Activated CD4-positive, CD25-positive, alpha-beta regulatory T cell treated with anti-CD3 and anti-CD28 coated beads, Interleukin-2, amount 50 U/mL, for 16 hours (primary cell): ENCODE measurements at places on chromosomes 12 and 14.

DNA sequence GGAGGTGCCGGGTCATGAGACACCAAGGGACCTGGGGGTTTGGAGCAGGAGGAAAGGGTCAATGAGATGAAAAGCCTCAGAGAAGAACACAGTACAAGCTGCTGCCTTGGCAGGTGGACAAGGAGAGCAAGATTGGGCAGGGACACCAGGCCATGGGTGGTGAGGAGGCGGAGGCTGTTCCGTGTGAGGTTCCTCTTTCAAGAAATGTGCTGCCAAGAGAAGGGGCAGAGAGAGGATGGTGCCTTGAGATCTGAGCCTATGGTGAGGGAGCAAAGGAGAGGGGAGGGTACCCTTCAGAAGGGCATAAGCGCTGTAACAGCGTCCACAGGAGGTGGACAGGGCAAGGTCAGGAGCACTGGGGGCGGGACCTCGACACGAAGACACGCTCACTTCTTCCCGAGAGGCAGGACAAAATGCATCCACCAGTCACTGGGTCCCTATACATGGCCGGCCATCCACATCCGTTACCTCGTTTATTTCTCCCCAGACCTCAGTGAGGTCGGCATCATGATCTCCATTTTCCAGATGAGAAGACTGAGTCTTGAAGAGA lies 100.2 kb downstream of the B4GALNT3 start:
- no peak for DNase-seq

DNA sequence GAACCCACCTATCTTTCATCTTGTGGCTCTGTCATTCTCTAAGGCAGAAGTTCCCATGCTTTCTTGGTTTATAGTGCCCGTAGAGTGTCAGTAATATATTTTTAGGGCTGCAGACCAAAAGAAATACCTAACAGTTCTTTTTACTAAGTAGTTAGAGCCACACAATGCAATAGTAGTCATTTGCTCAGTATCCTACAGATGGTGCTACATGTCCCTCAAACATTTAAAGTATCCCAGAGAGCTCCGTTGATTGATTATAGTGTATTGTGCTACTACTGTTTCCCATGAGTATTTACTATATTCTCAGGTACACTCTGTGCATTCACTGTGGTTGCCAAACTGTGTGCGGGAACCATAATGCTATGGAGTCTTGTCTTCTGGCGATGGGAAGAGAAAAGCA lies 4.7 kb upstream of the PLBD1 start:
- DNase-seq: no peak

DNA sequence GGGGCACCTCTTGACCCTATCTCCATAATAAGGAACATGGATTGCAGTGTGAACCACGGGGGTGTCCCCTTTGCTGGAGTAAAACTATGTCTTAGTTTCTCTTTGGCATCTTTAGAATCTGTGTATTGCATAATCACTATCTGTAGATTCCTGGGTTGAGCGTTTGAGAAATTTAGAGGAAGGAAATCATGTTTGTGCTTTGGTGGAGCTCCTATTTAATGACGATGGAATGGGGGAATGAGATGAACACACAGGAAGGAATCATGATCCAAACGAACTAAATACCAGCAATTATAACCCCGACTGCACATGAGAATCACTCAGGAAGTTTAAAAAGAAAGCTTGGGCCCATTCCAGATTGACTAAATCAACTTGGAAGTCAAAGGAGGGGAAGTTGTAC lies 1.3 kb upstream of the MYG1 start:
- DNase-seq: no peak

- no peak for DNase-seq
These were observed 97.8 kb upstream of the FERMT2 start for GRCh38 chr14:53048631-53049030.

DNA sequence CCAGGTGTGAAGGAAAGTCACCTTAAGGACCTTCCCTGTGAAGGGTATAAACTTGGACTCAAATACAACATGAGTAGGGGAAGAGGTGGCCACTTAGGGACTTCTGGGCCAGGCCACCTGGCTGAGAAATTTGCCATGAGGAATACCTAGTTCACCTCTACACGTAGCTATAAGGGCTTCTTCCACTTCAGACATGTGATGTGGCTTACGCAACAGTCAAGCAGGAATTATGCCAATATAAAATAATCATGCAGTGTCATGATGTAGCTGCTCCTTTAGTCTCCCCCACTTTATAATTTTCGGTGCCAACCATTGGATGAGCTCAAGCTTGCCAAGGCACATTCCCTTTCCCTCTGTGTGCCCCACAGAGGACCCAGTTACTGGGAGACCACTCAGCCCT lies 166.6 kb upstream of the BCL2L14 start:
- DNase-seq: no peak

DNA sequence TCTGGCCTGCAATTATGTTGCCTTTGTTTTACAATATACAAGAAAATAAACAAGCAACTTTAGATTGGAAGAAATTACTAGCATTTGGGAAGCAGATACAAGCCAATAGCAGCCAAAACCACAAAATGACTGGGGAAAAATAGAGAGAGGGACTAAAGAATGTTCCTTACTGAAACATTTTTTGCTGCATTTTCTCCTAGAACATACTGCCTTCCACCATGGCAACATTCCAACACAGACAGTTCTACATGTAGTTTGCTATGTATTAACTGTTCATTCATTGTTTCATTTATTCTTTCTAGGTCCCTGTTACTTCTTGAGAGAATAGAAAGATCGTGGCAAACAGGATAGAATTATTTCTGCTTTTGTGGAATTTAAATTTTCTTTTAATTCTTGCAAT lies 530.2 kb downstream of the RPS29 start:
- DNase-seq: no peak

DNA sequence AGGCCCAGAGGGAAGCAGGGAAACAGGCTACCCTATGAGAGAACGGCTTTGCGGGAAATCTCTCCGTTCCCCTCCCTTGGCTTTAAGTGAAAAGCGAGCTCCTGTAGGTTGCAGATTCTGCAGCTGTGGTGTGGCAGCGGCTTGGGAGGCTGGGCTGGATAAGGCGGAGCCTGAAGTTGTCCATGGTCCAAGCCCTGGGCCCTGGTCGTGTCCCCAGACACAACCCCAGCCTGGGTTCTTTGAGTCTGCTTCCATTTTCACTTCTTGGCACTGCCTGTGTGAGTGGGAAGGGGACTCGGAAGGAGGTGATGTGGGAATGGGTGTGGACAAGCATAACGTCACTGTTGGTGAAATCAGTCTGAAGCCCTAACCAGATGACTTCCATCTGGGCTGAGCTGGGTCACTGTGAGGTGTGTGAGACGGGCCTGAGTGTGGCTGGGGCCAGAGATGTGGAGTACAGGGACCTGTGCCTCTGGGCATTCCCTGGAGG lies 43.0 kb upstream of the CTDSP2 start:
- no peak for DNase-seq

GRCh38 chr14:65664436-65664835 lies 251.9 kb downstream of the FUT8 start:
- no peak for DNase-seq

- no peak for DNase-seq
These were observed 532.5 kb downstream of the VRK1 start for GRCh38 chr14:97329701-97330100.

DNA sequence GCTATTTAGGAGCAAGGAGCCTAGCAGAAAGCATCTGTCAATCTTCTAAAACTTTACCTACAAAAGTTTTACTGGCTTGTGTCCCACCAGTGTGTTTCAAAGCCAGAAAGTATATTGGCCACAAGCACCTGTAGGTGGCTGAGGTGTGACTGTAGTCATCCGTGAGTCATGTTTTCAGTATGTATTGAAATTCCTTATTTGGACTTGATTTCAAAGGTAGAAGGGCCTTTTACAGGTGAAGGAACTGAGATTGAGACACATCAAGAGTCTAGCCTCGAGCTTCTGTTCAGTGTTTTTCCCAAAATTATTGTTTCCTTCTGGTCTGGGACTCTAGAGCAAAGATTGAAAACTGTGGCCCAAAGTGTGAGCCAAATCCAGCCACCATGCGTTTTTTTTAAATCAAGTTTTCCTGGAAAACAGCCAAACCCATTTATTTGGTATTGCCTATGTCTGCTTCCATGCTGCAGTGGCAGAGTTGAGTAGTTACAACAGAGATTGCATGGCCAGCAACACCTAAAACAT lies 195.3 kb upstream of the BCL2L14 start:
- DNase-seq: no peak

GRCh38 chr12:55280991-55281390 lies 15.4 kb downstream of the OR6C6 start:
- no peak for DNase-seq

DNA sequence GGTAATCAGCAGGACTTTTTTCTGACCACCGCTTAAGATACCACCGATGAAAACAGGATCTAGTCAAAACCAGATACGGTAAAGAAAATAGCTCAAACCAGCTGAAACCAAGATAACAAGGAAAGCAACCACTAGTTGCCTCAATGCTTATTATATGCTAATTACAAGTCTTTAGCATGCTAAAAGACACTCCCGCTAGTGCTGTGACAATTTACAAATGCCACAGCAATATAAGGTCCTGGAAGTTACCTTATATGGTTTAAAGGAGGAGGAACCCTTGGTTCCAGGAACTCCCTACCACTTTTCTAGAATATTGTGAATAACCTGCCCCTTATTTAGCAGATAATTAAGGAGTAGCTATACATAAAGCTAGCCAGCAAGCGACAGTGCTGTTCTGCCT lies 976.4 kb upstream of the SEL1L start:
- no peak for DNase-seq

DNA sequence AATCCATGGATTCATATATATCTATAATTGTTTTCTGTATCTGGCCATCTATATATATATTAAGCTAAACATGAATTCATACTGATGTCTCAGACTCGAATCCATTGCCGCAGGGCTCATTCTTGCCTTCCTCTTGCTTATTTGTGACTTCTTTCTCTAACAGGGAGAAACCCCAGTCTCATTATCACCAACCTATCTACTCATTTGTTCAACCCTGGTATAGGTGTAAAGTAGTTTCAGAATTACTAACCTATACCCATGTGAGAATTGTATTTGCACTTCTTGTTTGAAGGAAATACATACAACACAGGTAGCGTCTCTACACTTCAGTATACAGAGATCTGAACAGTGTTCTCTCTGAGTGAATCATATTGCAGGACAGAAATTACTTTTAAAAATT lies 77.7 kb downstream of the PTPN11 start:
- no peak for DNase-seq

DNA sequence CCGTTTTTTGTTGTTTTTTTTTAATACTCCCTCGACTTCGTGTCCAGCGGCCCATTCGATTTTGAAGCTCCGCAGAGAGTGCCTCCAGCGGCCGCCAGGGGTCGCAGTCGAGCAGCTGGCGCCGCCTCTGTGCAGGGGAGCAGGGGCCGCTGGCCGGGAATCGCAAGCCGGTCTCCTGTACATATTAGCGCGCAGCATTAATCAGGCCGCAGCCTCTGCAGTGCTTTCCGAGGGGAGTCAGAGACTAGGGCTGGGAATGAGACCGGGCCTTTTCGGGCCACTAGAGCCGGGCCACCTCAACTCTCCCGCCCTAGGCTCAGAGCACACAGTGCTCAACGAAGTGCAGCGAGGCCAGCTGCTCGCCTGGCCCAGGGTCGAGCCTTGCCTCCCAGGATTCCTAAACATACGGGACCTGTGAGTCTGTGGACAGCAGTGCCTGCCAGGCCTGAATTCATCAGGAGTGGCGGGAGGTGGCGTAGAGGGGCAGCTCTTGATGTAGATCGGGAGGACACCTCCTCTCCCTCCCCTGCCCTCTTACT lies 81.8 kb downstream of the EMP1 start:
- DNase-seq: peak; percentile 26
